ENCODE measurements at places on chromosomes 2 and 18. TPM values are rescaled to one million over a fixed set of nuclear protein-coding genes. Genes with fewer than 3 reads are reported as not detected.

Gene HOXD3
- 1.0 TPM for total RNA-seq

DNA sequence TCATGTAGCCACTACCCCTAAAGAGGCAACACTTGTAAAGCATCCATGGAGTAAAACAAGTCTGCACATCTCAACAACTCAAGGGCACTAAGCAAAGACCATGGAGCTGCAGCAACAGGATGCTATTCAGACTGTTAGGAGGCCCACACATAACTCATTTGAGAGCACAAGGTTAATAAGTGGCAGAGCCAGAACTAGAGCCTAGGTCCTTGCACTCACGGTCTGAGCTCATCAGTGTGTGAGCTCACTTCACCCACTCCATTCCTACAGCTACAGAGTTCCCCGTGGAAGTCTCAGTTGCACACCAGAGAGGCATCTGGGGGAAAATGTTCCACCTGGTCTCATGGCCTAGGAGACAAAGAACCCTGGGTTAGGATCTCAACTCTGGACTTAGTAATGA, 35.0 kb downstream of the TTC32 start:
- no peaks in the 10 kb centered on the region for H3K27me3 ChIP-seq
- H3K4me1 ChIP-seq, result peaks cover 17% of the 10 kb centered on the region
- no peaks in the 10 kb centered on the region for H3K36me3 ChIP-seq
- no peak overlapping the region for H3K4me3 ChIP-seq
- no peak for DNase-seq

GRCh38 chr2:185644828-185645227, 93.8 kb upstream of the FSIP2 start:
- no peaks in the 10 kb centered on the region for H3K27me3 ChIP-seq
- no peaks in the 10 kb centered on the region for H3K4me1 ChIP-seq
- no peak overlapping the region for H3K4me3 ChIP-seq

DNA sequence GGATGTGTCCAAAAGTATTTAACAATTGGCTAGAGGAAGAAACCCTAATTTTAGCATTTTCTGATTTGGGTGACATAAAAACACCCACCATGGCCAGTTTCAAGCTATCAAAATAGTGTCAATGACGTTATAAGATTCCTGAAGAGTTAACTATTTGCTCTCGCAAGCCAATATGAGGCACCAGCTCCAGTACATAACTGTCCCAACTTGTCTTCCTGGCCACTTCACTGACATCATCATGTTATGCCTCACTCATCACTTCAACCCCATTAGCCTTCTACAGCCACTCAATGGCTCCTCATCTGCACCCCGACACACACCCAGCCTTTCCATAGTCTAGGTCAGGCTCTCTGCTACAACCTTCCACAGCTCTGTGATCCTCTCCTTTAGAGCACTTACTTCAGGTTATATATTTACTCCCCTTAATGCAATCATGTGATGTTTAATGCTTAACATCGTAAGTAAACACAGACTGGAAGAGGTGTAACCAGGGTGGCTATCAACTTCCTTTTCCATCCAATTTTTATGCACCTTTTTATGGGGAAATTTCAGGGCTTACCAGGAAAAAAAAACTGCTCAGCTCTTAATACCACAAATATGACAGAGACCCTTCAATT, 158.7 kb downstream of the VWC2L start:
- H3K4me3 ChIP-seq, result no peak overlapping the region
- no peaks in the 10 kb centered on the region for H3K36me3 ChIP-seq
- no peak overlapping the region for H3K27ac ChIP-seq
- H3K27me3 ChIP-seq, result no peaks in the 10 kb centered on the region

DNA sequence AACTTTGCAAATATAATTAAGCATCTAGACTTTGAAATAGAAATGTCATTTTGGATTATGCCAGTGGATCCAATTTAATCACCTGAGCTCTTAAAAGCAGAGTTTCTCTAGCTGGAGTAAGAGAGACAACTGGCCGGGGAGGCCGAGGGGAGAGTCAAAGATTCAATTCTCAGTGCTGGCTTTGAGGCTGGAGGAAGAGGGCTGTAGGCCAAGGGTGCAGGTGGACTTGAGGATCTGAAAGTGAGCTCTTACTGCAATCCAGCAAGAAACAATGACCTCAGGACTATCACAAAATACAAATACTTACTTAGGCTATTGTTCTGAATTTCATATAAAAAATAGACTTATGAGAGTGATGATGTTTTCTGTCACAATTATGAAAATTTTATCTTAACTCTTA, 814.5 kb downstream of the CBLN2 start:
- H3K4me1 ChIP-seq, result no peaks in the 10 kb centered on the region
- DNase-seq, result peak; percentile 45
- no peak overlapping the region for H3K4me3 ChIP-seq
- no peak overlapping the region for H3K27ac ChIP-seq

GRCh38 chr2:23549051-23549450, 164.1 kb downstream of the KLHL29 start:
- no peaks in the 10 kb centered on the region for H3K36me3 ChIP-seq
- DNase-seq, result peak; percentile 70
- no peak overlapping the region for H3K4me3 ChIP-seq
- no peaks in the 10 kb centered on the region for H3K4me1 ChIP-seq
- no peaks in the 10 kb centered on the region for H3K27me3 ChIP-seq

GRCh38 chr18:11981543-11982366, 448 bp downstream of the IMPA2 start:
- peak overlapping the region; percentile 81 for H3K4me3 ChIP-seq
- H3K36me3 ChIP-seq, result no peaks in the 10 kb centered on the region
- H3K27me3 ChIP-seq, result no peaks in the 10 kb centered on the region

GRCh38 chr2:105787376-105788318, 42.9 kb downstream of the NCK2 start:
- no peaks in the 10 kb centered on the region for H3K36me3 ChIP-seq
- no peak overlapping the region for H3K27ac ChIP-seq
- H3K27me3 ChIP-seq, result no peaks in the 10 kb centered on the region
- DNase-seq, result no peak

DNA sequence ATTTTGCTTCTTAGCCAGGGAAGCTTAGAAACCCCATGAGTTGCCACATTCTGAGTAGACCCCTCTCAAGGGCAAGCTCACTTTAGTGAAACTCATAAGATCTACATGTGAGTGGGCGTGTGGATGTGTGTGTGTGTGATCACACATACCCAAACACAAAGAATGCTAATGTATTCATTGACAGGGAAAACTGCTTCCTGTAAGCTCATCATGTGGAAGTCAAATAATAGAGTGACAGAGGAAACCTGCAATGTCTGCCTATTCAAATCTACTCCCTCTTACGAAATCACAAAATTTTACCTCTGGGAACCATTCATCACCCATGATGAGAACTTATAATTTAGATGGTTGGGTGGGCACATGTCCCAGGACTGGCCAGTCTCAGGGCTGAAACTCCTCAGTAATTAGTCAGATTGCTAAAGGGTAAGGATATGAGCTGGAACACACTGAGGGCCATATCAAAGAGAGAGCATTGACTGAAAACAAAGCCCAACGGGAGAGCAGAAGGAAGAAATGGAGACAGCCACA, 94.5 kb upstream of the CCDC150 start:
- no peak overlapping the region for H3K27ac ChIP-seq
- H3K36me3 ChIP-seq, result no peaks in the 10 kb centered on the region
- no peaks in the 10 kb centered on the region for H3K27me3 ChIP-seq
- no peaks in the 10 kb centered on the region for H3K4me1 ChIP-seq

DNA sequence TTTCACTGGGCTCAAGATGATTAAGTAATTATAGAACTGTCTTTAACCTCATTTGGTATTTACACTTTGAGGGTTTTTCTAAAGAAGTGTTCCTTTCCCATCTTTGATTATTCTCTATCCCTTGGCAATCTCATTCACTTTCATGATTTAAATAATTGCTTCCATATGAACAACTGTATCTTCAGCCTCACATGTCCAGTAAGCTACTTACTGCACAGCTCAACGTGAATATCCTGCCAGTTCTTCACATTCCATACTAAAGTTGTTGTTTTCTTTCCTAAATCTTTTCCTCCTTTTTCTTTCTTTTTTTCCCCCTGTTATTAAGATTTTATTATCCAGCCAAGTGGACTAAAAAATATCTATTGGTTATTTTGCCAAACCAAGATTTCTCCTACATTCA, 37.7 kb downstream of the ZC3H15 start:
- no peak overlapping the region for H3K27ac ChIP-seq
- no peaks in the 10 kb centered on the region for H3K36me3 ChIP-seq
- no peak overlapping the region for H3K4me3 ChIP-seq
- H3K4me1 ChIP-seq, result no peaks in the 10 kb centered on the region
- no peak for DNase-seq

DNA sequence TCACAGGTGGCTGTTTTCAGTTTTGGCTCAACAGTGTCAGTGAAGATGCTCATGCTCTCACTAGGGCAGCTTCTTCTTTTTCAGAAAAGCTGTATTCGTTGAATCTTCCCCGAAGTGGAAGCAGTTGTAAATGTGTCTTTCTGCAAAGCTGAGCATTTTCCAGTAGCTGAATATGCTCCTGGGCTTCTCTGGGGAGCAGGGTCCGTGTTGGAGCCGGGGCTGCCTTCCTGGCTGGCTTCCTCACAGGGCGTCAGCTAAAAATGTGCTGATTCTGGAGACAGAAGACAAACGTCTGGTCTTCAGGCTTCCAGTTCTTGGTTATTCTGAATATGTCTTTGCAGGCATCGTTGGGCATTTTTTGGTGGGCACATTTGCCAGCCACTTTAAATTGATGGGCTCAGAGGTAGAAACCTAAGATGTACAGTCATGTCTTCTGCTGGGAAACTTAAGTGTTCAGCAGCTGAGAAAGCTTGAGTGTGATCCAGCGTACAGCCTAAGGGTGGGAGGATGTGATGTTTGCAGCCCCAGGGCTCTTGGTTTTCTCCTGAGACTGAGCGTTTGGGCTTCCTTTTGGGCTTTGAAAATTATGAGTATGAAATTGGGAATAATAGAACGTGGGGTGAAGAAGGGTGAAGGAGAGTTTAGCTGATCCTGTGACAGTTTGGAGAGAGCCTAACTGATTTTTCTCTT, 19.0 kb downstream of the SETBP1 start:
- H3K36me3 ChIP-seq, result no peaks in the 10 kb centered on the region
- no peak overlapping the region for H3K4me3 ChIP-seq
- peak overlapping the region; percentile 22 for H3K27ac ChIP-seq
- DNase-seq, result no peak
- no peaks in the 10 kb centered on the region for H3K27me3 ChIP-seq

- DNase-seq, result no peak
- no peaks in the 10 kb centered on the region for H3K36me3 ChIP-seq
- H3K4me1 ChIP-seq, result no peaks in the 10 kb centered on the region
These were observed 377.4 kb downstream of the RPRM start for GRCh38 chr2:153101187-153101586.

DNA sequence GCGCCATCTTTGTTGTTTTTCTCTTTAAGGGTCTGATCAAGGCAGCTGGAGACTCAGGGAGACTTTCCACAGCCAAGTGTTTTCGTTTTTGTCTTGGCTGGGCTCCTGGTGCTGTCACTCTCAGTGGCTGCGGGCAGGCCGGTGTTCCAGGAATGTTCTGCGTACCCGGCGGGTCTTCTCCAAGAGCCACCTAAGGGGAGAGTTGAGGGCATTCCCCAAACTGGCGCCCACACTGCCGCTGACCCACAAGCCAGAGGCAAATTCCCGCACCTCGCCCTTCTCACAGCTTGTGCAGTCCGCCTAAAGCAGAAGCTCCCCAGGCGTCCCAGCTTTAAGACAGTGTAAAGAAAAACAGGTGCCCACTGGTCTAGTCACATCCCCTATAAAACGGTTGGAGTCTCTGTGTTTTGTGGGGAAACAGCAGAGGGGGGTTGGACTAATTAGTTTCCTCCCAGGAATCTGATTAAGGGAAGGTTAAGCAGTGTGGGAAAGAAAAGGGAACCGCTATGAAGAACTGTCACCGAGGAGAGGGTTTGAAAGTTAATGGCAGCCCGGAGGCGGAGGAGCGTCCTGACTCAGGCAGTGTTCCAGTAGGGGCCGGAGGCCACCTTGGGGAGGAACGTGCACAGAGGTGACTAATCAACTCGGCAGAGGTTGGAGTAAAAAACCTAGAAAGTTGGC, 224.5 kb downstream of the SLC4A3 start:
- H3K36me3 ChIP-seq, result no peaks in the 10 kb centered on the region
- H3K4me3 ChIP-seq, result no peak overlapping the region
- no peak overlapping the region for H3K27ac ChIP-seq
- no peaks in the 10 kb centered on the region for H3K27me3 ChIP-seq
- no peaks in the 10 kb centered on the region for H3K4me1 ChIP-seq

GRCh38 chr2:181656450-181657291, at the start of gene CERKL:
Gene CERKL, minus strand, starts transcription at chr2:181657105. Its CDS starts 99 bp downstream, at chr2:181657006.
- peak within 1 kb of the TSS; percentile 52 for H3K4me3 ChIP-seq
- H3K27ac ChIP-seq, result no peak within 1 kb of the TSS
- peaks cover 2% of the 10 kb centered on the region for H3K27me3 ChIP-seq
- DNase-seq, result peak; percentile 88
- H3K4me1 ChIP-seq, result peaks cover 11% of the 10 kb centered on the region
- H3K36me3 ChIP-seq, result no peaks in the 10 kb centered on the region

DNA sequence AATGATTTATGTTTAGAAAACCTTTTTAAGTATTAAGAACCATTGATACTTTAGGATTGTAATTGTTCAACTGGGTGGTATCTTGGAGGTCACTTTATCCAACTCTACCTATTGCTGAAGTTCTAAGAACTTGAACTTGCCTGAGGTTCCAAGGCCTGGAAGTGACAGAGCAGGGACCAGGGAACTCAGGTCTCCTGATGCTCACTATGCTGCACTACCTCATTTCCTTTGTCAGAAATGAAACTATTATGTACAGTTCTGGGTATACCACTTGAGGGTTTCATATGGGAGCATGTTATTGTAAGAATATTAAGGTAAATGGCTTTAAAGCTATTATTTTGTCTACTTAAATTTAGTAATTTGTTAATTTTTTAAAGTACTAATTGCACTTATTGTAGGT, 3.0 kb downstream of the MBD5 start:
- H3K4me3 ChIP-seq, result no peak overlapping the region
- no peaks in the 10 kb centered on the region for H3K36me3 ChIP-seq
- no peaks in the 10 kb centered on the region for H3K27me3 ChIP-seq
- H3K4me1 ChIP-seq, result peaks cover 35% of the 10 kb centered on the region
